ENCODE measurements at places on chromosomes 7 and 10.

DNA sequence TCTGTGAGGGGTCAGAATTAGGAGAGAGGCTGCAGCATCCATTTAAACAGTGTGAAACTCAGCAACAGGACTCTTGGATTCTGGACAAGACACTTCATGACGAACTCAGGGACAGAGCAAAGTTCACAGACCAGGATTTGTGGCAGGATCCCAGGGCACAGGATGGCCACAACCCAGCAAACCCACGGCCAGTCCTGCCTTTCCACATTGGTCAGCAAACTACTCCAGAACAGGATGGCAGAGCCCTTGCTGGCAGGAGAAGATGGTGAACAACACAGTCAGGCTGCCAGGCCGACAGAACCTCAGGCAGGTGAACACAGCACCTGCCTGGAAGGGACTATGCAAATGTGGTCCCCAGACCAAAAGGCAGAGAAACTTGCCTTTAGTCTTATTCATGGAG, 34.4 kb downstream of the VSTM4 start:
- no peak for DNase-seq

- DNase-seq: no peak
These were observed 141.3 kb downstream of the SKAP2 start for GRCh38 chr7:26723129-26723528.

DNA sequence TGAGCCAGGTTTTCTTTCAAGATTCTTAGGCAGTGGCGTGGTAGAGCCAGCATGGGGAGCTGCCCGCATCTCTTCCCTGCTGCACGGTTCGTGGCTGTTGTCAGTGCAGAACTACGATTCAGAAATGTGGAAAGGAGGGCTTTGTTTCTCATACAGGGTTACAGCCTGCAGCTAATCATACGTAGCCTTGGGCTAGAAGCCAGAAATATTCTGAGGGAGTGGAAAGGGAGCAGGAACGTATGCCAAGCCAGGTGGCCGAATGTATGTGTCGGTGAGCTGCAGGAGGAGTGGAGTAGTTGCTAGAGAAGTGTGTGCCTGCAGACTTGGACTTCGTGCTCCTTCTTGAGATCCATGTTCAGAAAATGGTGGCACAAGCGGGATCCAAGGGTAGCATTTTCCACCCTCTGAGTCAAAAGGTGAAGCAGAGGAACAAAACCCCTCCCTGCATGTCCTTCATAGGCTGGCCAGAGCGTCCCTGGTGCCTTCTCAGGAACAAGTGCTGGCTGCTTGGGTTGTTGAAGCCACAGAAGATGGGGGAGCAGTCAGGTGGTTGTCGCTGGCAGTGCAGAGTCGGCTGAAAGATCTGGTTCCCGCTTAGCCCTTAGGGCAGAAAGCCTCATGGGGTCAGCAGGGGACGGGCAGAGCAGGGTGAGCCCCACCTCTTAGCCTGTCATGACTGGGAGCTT, 40.9 kb downstream of the LANCL2 start:
- no peak for DNase-seq

DNA sequence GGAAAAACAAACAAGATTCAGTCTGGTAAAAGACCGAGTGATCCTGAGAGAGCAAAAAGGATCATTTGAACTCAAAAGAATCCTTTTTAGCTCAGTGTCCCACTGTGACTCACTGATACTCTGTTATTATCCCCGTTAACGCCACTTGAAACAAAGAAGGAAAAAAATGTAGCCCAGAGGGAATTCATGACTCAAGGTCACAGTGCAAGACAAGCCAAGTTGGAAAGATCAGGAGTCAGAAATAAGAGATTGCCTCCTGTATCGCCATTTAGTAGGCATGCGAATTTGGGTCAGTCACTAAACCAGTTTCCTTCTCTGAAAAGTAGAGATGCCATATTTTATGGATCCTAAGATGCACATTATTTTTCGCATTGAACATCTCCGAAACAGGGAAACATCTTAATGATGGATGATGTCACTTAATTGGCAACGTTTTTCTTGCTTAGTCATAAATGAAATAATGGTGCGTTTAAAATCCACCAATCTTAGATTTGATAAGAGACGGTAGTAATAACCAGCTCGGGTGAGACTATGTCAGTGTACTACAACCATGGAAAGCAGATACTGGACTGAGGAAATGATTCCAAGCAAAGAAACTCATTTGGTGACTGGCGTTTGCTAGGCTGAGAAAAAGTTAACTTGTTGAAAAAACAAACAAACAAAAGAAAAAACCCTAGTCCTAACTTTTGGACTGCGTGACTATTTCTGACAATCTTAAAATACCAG, 502.0 kb upstream of the CELF2 start:
- DNase-seq: no peak

DNA sequence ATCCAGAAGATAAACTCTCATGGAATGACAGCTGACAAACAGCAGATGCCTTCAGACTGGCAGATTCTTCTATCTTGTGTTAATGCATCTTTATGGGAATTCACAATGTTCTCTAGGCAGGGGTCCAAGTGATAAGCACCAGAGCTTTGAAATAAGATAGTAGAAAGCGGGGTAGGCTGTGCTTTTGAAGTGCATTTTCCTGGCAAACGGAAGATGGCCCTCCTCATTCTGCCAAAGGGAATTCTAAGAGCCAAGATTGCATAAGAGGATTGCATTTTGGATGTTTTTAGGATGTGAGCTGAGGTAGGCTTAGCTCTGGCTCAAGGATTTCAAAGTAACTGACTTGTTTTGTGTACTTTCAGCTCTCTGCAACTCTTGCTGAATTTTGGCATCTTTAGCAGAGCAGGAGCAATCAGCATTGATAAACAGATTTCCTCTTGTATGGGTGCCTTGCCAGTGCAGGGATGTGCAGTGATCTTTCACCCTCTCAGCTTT, 298.5 kb upstream of the KLF6 start:
- no peak for DNase-seq

DNA sequence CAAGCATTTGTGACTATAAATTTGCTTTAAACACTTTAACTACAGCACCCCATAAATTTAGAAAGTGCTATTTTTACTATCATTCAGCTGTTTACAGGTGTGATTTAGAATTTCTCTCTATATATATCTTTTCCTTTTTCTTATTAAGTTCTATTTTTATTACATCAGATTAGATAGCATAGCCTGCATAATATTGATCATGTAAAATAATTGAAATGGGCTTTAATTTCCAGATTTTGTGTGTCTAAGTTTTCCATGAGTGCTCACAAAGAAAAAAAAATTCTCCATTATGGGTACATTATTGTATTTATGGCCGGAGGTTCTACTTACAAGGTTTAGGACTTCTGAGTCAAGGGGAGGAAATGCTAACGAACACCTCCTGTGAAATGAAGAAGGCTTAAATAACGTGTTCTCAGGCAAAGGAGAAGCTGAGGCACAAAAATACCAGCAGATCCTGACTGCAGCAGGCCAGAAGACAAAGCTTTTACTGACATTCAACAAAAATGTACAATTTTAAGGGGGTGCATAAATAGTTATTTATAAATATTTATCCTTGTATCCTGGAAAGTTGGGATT, 114.2 kb downstream of the RNF133 start:
- no peak for DNase-seq

DNA sequence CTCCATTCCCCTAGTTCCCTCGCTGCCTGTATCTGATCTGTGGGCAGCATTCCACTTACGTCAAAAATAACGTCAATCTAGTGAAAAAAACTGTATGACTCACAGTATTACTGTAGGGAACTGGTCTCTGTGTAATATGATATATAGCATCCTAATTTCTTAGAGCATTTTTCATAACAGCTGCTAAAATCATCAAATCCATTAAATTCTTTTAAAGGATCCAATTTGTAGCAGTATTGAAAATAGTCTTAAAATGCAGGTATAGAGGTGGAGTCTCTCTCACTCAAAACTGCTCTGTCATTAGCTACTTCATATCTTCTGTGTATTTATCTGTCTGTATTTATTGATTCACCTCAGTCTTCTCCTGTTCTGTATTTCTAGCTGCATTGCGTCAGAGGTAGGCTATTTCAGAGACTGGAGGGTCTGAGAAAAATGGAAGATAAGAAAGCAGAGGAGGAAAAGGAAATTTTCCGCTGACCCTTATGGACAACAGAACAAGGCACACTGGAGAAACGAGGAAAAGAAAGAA, 59.9 kb downstream of the PON1 start:
- DNase-seq: no peak

GRCh38 chr7:11775401-11775800, 56.6 kb downstream of the THSD7A start:
- no peak for DNase-seq

- DNase-seq: no peak
These were observed 29.0 kb downstream of the ATOH7 start for GRCh38 chr10:68202960-68203353.

DNA sequence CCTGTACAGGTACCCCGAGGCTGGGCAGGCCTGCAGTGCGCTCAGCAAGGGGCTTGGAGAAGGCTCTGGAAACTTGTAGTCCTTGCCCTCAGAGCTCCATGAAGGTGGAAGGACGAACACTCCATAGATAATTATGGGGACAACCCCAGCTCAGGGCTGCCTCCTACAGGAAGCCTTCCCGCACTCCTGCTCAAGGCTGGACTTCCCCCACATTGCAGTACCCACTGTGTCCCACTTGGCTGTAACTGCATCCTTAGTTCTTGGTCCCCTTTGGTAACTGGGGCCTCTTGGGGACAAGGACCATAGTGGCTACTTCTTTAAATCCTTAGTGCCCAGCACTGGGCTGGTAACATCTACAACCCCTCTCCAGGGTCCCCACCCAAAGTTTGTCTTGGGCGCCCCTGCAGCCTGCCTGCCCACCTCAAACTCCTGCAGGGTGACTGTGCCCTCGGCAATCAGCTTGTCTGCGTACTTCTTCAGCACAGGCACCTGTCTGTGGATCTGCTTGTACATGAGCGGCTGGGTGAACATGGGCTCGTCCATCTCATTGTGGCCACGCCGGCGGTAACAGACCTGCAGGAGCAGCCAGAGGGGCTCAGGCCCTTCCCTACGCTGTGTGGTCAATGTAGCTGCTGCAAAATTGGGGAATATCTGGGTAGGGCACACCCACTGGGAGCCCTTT, 17.1 kb downstream of the OGDHL start:
- DNase-seq: no peak

DNA sequence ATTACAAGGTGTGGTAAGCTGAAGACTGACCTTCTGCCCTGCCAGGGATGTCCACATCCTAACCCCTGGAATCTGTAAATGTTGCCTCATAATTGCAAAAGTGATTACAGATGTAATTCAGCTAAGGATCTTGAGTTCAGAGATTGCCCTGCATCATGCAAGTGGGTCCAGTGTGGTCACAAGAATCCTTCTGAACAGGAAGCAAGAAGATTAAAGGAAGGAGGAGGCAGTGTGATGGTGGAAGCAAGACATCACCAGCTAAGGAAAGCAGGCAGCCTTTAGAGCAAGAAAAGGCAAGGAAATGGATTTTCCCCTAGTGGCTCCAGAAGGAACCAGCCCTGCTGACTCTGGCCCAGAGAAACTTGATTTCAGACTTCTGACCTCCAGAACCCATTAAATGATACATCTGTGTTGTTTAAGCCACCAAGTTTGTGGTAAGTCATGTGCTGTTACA, 78.1 kb downstream of the USP6NL start:
- DNase-seq: no peak
